ENCODE measurements at places on chromosomes 7 and 10.

DNA sequence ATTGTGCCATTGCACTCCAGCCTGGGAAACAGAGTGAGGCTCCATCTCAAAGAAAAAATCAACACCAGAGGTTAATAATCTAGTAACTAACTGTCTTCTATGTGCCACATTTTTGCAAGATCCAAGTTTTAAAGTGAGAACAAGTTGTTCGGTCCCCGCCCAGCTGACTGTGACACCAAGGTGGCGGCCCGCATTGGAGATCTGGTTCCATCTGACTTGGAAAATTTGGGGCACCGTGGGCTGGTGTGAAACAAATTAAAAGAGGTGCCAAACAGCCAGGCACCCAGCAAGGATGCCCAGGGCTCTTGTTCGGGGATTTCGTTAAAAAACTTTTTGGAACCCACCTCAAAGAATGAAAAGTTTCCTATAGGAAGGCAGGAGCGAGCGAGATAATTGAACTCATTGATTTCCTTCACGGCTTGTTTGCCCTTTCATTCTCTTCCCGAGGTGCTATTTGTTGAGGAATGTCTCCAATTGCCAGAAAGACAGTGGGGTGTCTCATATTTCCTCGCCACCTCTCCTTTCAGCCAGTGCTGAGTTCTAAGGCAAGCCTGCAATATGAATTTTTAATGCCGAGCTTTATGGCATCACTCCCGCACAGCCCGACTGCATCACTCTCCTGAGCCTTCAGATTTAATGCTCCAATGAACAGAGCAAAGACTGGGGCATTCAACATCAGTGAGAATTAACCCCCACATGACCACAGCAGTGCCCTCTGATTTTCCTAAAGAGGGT lies 156.9 kb upstream of the SH2B2 start:
- no peak for DNase-seq

- no peak for DNase-seq
Measured at GRCh38 chr7:141349338-141349737, 201.9 kb upstream of the AGK start.

- no peak for DNase-seq
Measured at GRCh38 chr7:4286351-4286750, 395.7 kb upstream of the FOXK1 start.

DNA sequence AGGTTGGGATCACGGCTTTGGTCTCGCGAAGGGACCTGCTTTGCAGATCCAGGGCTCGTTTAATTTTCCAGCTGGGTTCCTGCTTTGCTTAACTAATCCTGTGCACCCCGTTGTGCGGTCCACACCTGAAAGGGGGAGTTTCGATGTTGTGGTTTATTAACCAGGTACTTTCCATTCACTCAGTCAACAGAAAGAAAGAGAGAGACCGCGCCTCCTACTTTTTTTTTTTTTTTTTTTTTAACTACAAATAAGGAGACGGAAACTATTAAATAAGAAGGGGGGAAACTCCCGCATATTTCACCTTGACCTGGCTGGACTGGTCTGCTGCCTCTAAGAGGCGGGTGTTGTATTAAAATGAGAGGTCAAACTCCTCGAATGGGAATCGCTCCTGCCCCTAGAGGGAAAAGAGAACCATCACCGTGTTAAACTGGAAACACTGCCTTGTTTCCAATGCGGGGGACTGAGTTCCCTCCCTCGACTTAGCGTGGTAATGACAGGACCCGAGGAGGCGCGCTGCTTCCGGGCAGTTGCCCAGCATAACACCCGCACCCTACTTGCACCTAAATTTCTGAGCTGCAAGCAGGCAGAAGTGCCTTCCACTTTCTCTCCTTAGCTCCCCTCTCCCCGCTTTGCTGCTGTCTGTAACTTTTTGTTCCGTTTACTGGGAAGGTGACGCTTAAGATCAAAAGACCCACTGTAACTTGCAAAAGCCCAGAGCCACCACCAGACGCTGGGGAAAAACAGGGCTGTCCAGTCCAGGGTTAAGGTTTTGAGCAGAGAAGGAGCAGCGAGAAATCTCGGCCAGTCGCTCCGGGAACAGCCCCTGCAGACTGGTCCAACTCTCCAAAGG lies 1.1 kb upstream of the ITGB8 start:
- peak; percentile 69 for DNase-seq

DNA sequence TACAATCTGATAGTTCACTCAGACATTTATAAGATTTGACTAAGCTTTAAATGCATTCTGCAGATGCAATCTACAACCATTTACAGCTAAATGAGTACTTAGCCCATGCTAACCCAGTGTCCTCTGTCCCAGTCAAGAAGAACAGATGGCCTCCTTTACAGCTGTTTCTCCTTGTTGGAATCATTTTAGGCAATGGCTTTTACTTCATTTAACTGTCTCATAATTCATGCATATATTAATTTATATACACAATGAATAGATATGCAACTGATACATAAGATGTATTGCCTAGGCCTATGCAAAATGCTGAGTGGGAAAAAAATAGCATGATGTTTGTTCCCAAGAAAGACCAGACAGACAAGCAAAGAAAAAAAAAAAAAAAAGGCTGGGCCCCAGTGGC lies 82.2 kb downstream of the TSPAN12 start:
- no peak for DNase-seq

Measured in NB4 (cell line).